ENCODE measurements at places on chromosomes 12 and 14.

GRCh38 chr12:92726850-92727249 is 24.1 kb downstream of the PLEKHG7 start:
- DNase-seq: no peak

DNA sequence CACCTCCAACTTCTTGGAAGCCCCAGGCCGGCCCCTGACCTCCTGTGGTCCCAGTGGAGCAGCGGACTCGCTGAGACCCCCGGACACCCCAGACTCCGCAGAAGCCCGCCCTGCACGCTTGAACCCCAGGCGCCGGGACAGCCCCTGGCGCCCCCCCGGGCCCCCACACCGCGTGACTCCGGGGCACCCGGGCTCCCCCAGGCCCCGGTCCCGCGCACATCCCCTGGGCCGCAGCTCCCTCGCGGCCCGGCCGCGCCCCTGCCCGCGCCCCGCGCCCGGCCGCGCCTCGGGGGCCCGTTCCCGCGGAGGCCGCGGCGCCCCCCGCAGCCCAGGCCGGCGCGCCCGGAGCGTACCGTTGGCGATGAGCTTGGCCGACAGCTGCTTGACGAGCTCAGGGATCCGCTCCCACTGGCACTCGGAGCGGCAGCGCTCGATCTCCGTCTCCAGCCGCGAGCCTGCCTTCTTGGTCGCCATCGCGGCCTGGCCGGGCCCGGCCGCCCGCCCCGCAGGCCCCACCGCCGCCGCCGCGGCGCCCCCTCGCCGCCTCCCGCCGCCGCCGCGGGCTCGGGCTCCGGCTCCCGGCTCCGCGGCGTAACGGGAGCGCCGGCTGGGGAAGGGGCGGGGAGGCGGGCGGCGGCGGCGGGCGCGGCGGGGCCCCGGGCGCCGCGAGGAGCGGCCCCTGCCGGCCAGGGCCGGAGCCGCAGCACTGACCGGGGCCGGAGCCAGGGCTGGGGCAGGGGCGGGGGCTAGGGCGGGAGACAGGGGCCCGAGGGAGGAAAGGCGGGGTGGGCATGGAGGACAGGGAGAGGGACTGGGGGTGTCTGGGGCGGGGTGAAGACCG is at the start of gene TTC7B:
TSS of gene TTC7B (minus strand) at position 609 of the 841 bp plus-strand sequence. CDS start at position 474, 135 bp downstream.
- no peak for DNase-seq

GRCh38 chr12:69556383-69556782 is 28.9 kb upstream of the CCT2 start:
- no peak for DNase-seq

GRCh38 chr14:96086032-96086431 is 46.9 kb downstream of the C14orf132 start:
- DNase-seq: no peak

- no peak for DNase-seq
Measured at GRCh38 chr14:81767266-81767995, 233.8 kb upstream of the SEL1L start.

DNA sequence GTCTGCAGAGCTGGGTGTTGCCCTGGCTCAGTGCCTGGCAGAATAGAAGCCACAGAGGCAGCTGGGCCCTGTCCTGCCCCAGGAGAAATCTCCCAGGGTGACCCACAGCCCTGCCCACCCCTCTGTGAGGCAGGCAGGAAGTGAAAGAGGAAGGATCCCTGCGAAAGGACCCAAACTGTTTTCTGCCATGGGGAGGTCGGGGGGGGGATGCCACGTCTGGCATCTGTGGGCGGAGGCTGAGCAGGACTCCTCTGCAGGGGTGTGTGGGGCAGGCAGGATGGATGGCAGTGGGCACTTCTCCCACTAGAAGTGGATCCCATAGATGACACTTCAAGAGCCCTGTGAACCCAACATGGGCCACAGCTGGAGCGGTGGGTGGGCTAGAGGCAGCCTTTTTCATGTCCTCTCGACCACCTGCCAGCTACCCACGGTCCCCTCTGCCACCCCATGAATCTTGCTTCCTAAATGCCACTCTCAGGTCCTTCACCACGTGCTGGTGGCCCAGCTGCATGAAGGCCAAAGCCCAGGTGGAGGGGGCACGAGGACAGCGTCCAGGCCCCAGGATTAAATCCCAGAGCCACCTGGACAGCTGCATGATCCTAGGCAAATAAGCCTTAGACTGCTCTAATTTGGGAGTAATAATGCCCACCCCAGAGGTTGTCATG is 3.6 kb downstream of the PAPLN start:
- no peak for DNase-seq

GRCh38 chr12:117377758-117378157 is 16.3 kb upstream of the NOS1 start:
- DNase-seq: no peak

GRCh38 chr14:102275866-102276265 is 29.1 kb downstream of the MOK start:
- DNase-seq: no peak

DNA sequence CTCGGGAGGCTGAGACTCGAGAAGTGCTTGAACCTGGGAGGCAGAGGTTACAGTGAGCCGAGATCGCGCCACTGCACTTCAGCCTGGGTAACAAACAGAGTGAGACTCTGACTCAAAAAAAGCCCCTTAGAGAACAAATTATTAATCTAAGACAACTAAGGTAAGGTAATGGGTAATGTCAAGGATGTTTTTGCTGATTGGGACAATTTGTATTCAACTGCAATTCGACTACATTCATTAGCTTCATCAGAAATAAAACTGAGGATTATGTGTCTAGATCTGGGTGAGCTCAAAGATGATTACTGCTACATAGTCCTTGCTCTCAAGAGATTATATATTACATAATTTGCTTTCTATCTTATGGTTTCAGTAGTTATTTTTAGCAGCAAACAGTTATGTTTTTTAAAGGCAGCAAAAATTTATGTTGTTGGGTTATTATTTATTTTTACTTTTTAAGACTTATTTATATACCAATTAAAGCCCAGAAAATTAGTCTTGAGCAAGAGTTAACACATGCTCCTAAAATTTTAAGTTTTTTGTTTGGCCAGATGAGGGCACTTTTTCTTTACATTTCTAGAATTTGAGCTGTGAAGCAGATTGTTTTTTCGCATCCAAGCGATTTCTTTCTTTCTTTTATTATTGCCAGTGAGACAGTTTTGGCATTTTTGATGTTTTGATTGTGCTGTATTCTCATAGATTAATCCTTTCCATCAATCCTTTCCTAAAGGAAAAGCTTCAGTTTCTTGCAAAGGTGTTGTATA is 52.3 kb downstream of the PLEKHA5 start:
- DNase-seq: no peak

GRCh38 chr14:95395098-95395737 is 75.5 kb upstream of the CLMN start:
- no peak for DNase-seq

DNA sequence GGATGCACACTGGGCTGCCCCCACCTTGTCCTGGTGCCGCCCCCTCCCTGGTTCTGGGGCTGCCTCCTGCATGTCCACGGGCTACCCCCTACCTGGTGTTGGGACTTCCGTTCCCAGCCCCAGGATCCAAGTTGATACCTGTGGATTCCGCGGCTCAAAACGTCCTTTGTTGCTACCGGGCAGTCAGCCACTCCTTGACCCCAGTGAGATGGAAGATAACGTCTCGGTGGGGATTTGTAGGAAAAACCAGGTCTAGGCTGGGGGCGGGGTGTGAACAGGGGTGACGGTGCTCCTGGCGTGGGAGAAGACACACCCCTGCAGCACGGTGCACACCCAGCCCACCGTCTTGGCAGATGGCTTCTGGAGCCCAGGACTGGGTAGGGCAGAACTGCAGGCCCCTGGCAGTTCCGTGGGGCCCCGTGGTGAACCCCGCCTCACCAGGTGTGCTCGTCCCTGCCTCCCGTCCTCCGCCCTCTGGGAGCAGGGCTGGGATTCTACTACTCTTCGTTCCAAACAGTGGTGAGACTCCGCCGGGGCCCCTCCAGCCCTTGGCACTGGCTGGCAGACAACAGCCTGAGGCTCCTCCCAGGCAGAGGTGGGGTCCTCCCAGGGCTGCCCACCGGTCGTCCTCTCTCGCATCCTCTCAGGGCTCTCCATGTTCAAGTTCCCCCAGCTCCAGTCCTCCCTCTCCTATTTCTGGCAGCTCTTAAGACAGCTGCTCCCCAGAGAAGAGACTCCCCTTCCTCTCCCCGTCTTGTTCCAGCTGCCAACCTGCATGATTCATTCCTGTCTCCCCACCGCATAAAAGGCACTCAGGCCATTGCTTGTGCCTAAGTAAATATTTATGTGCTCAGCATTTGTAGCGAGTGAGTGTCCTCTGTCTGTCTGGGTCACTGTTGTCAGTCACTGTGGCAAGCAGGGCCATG is 75.5 kb downstream of the FBXL14 start:
- DNase-seq: no peak

DNA sequence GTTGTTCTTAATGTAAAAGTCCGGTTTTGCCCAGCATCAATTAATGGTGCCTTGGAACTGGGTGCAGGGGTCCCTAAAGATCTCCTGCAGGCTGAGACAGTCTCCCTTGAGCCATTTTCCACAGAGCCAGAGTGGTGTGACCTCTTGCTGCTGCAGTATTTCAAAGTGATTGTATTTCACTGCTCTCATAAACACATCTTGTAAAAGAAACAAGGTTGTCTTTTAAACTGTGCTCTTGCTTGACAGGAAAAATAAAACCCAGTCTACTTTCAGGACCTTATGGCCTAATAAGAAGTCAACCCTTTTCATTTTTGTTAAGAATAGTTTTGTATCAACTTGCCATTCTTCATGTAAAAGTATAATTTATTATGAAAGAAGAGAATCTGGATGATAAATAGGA is 44.7 kb downstream of the TMEM117 start:
- DNase-seq: no peak

GRCh38 chr12:110338754-110339153 is 57.7 kb downstream of the ATP2A2 start:
- no peak for DNase-seq

- peak; percentile 29 for DNase-seq
Measured at GRCh38 chr12:32365473-32366064, 33.8 kb upstream of the FGD4 start.

DNA sequence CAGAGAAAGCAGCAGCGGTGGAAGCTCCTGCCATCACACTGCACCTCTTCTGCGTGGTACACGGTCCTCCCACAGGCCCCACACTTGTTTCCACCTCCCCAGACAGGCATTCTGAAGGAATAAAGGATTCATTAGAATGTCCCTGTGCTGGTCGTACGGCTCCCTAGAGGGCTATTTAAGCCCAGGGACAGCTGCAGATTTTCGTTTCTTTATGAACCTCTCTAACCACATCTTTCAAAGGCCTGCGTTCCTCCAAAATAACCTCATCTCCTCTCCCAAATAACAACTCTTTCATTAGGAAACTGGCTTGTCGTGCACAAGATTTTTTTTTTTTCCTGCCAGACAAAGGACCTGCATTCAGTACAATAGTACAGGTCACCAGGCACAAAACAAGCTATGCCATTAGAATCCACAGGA is 12.7 kb downstream of the CSRP2 start:
- DNase-seq: no peak

DNA sequence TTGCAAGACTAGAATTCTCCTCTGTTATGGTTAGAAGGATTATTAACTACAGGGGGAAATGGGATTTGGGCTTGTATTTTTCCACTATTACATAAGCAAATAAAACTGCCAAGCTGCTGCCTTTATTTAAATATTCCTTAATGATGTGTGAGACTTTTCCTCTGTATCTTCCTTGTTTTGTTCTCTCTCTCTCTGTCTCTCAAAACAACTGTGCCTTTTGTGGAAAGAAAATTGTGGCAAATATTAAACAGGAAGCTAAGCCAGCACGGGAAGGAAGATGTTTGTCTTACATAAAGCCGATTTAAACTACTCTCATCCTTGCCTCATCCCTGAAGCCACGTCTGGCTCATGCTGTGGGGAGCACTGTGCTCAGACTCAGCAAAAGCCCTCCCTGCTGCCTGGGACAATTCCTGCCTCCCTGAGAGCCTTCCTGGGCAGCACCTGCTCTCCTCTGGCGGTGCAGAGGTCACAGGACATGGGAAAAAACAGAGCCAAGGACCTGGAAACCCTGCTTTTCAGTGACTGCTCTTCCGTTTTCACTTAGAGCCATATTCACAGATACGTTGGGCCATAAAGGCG is 237.2 kb downstream of the SLC15A4 start:
- no peak for DNase-seq

DNA sequence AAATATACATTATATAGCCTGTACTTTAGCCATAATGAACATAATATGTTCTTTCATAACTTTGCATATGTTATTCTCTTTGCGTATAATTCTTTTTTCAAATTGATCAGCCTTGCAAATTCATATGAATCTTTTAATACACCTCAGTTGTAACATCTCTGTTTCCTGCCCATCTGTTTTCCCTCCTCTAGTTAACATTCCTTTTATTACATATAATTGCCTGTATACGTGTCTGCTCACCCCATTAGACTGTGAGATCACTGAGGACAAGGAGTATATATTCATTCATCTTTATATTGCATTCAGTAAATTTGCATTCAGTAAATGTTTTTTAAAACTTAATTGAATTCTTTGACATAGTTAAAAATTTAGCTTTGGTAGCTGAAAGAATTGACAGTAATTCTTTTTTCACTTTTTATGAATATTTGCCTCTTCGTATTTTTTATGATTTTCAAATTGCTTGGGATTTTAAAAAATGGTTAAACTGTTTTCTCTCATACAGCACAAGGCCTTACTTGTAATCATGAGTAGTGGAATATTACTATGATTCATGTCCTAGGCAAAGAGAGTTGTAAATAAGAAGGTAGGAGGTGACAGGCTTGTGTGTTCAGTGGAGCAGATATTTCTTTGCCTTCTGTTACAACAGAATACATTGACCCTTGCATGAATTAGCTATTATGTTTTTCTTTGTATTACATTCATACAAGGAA is 32.8 kb upstream of the KLHL42 start:
- DNase-seq: no peak

GRCh38 chr12:74490390-74491064 is 47.1 kb upstream of the ATXN7L3B start:
- no peak for DNase-seq

- DNase-seq: no peak
Measured at GRCh38 chr14:94161981-94162380, 12.1 kb upstream of the PPP4R4 start.

DNA sequence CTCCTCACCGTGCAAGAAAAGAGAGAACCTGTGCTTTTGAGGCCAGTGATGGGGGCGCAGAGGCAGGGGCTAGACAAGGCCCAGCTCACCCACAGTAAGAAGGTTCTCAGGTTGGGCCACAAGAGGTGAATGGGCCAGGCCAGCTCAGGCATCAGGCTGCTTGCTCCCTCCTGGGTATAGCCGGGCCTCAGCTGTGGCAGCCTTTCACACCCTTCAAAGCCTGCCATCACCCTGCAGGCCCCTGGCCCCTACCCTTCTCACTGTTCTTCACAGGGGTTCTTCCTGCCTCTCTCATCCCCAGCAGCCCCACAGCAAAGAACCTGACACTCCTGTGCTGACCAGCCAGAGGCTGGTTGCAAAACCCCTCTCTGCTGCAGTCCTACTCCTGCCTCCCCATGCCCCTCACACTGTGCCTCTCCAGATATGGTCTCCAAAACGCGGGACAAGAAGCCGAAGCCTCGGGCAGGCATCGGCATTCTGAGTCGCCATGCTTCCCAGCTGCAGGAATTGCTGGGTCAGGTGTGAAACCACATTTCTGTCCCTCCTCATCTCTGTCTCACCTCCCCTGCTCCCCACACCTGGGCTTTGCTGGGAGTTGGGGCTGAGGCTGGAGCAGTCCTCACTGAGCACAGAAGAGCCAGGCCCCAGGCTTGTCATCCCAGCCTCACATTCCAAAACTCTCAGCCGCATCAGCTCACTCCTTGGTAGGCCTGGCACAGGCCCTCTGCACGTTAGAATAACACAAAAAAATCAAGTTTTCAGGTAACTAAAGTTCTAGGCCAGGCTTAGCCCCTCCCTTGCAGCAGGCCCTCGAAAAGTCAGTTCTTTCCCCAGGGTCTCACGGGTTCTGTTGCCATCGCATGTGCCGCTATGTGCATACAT is 6.9 kb upstream of the FAIM2 start:
- DNase-seq: no peak
